ENCODE measurements at places on chromosomes 5 and 9.

DNA sequence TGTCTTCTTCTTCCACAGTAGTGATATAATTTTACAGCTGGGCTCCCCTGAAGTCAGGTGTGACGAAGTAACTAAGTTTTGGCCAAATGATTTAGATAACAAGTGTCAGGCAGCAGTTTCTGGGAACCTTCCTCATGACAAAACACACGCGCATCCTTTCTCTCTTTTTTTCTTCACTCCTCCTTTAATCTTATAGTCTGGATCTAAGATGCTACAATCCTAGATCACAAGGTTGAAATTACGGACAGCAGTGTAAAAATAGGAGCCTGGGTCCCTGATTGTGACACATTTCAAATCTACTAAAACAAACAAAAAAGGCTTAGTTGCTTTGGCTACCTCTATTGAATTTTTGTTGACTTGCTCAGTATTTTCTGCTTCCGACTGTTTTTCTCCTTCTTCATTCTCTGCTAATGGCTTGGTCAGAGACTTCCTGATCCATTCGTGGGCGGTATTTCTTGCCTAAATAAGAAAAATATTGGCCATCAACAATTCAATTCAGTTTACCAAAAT is 36.1 kb downstream of the FAM114A2 start:
- no peak for DNase-seq

DNA sequence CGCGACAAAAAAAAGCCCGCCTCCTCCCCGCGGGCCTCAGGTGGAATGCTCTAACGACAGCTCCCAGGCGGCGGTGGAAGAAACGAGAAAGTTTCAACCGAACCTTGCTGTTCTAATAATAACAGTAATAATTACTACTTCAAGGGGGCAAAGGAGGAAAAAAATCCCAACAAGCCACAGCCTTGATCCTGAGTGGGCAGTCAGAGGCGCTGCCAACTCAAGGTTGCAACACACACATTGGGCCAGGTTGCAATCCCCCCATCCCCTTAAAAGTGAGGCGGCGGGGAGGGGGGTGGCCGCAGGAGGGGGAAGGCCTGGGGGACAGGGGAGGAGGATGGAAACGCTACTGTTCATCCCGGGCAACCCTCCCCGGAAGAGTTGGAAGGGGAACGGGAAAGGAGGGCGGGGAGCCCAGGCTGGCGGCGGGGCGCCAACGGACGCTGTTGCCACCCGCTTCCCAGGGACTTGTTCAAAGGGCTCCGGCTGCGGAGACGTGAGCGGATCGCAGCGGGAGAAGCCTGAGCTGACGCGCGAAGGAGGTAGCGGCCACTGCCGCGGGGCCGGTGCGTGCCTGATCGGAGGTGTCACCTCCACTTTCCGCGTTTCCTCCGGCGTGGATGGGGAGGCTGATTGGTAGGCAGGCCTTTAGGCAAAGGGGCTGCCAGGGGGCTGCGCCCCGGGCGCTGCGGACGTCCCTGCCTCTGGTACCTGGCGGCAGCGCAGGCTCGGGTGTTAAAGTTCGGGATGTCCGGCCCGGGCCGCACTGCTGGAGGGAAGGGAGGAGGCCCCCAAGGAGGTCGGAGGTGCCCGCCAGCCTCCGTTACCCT is 647 bp downstream of the SMARCA2 start:
- DNase-seq, result peak; percentile 27

GRCh38 chr5:115214541-115214940 is 44.8 kb upstream of the TRIM36 start:
- no peak for DNase-seq

- DNase-seq, result no peak
Measured at GRCh38 chr9:109031241-109031640, 17.9 kb upstream of the CTNNAL1 start.

DNA sequence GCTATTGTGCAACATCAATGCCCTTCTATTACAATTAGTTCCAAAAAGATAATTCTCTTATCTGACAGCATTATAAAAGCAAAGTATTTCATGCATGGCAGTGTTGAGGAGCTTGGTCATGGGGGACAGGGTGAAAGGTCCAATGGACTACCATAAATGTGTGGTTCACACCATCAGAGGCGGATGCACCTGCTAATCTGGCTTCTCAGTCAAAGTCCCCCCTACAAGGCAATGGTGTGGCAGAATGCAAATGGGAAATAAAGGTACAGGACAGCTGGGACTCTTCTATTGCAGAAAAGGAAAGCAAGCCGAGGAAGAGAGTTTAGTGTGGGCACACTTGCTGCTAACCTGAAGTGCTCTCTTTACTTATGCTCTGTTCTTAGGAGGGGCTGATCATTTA is 369.1 kb downstream of the NDUFS4 start:
- DNase-seq, result no peak

DNA sequence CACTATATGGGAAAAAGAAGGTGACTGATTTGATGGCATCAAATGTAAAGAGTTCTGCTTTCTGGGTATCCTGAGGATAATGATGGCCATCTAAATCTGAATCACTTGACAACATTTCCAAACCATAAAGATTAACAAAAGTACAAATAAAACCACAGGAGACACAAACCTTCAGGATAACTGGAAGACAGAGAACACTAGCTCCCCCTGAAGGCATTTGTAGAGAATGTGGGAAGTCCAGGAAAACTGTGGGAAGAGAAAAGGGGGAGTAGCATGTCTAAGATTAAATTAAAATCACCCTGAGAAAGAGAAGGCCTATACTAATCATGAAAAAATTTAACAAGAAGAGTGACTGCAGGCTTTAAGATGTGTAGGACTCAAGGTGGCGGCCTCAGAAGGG is 116.2 kb downstream of the PRELID2 start:
- DNase-seq, result no peak

DNA sequence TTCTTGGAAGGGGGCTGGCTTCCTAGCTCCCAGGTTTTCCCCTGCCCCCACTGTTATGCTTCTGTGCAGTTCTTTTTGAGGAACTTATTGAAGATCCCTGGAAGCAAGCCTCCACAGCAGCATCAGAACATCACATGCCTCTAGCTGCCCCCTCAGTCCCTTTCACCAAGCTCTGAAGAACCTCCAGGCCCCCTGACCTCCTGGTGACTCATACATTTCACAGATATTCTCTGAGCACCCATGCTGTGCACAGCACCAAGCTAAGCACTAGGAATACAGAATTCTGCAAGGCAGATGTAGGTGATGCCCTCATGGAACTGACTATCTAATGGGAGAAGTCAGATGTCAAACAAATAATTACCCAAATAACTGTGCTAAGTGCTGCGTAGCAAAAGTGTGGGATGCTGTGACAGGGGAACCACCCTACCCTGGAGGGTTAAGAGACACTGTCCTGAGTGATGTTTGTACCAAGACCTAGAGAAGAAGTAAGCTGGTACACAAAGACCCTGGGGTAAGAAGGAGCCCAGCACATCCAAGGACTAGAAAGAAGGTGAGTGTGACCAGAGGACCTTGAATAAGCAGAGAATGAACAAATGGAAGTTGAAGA is 213.7 kb upstream of the NR4A3 start:
- no peak for DNase-seq

DNA sequence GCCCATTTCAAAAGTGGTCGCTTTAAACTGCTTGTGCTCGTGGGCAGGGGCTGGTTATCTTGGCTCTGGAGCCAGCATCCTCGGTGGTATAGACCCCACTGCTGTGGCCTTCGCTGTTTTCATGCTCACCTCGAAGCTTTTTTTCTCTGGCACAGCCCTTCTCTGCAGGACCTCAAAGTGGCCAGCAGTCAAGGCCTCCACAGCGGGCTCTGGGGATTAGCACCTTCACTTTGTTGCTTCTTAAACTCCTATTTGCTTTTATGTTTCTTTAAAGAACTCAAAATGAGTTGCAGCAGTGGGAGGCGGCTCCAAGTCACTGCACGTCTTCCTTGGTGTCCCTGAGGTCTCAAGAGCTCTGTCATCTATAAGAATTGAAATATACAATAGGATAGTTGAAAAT is 165.1 kb downstream of the CACNA1B start:
- DNase-seq, result no peak
